ENCODE measurements at places on chromosomes 3 and 15.

- DNase-seq, result no peak
These were observed at the start of gene CPA3 for GRCh38 chr3:148865049-148865448. Gene CPA3 (plus strand): TSS chr3:148865296. CDS start chr3:148865308, 12 bp downstream.

GRCh38 chr3:72227486-72228070 is 442.6 kb upstream of the PROK2 start:
- no peak for DNase-seq

GRCh38 chr3:158134363-158134762 is 24.5 kb downstream of the RSRC1 start:
- no peak for DNase-seq

GRCh38 chr3:31079689-31080088 is 185.2 kb upstream of the GADL1 start:
- no peak for DNase-seq

DNA sequence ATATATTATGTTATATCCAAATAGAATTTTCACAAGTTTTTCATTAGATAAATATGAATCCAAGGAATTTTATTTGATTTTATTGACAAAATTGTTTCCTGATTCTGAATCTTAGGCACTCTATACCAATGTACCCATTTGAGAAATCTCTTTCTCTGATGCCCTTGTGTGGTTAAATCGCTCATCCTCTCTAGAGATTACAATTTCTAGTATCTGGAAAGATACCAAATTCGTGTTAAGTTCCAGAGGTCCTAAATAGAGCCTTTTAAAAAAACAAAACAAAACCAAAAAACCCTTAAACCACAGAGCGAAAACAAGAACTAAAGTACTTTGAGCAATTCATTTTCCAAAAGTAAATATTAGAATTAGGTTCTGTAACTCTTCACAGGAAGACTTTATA is 20.0 kb downstream of the SATB1 start:
- DNase-seq, result no peak

- DNase-seq, result no peak
These were observed 18.5 kb downstream of the MINAR1 start for GRCh38 chr15:79450648-79451047.

GRCh38 chr3:174169736-174170135 is 689.4 kb upstream of the NAALADL2 start:
- DNase-seq, result no peak

GRCh38 chr15:68387381-68388143 is 44.4 kb downstream of the ITGA11 start:
- no peak for DNase-seq

GRCh38 chr15:100529556-100529955 is 806 bp upstream of the CERS3 start:
- DNase-seq, result no peak

DNA sequence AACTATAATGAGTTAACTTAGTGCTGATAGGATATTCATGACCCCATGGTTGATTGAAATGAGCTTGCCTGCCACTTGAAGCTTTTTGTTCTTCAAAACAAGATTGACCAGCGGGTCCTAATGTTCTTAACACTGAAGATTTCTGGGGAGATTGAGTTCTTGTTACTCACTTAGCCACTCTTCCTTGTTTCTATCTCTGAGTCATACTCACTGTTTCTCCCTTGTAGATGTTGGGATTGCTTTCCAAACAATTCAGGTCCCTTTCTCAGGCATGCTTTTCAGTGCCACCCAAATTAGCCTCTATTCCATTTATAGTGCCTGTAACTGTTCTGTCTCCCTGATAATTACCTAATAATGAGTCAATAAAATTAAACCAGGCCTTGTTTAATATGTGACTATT is 517.0 kb downstream of the SQOR start:
- DNase-seq, result no peak

GRCh38 chr15:35953424-35953823 is 407.5 kb upstream of the DPH6 start:
- no peak for DNase-seq

- DNase-seq, result no peak
These were observed 69.2 kb downstream of the GOLGA8B start for GRCh38 chr15:34514251-34514670.

- no peak for DNase-seq
These were observed 17.6 kb downstream of the GPR87 start for GRCh38 chr3:151299006-151299405.

- no peak for DNase-seq
These were observed 1151.3 kb upstream of the CADM2 start for GRCh38 chr3:83807511-83807910.

- DNase-seq, result no peak
These were observed 362.8 kb upstream of the RGMA start for GRCh38 chr15:93451822-93452221.

DNA sequence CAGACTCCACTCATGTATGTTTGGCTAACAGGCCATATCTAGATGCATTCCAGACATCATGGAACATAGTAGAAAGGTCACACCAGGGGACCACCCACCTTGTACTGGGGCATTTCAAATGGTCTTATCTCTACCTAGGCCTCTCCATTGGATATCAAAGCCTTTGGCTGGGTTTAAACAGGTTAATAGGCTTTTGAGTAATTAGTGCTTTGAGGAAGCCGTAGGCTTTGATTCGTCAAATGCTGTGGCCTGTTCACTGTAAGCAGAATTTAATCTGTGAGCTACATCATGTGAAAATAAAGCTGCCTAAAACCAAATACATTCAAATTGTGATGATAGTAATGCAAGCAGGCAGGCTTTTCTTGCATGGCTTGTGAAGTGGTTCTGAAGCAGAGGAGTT is 129.5 kb downstream of the ST8SIA2 start:
- no peak for DNase-seq

DNA sequence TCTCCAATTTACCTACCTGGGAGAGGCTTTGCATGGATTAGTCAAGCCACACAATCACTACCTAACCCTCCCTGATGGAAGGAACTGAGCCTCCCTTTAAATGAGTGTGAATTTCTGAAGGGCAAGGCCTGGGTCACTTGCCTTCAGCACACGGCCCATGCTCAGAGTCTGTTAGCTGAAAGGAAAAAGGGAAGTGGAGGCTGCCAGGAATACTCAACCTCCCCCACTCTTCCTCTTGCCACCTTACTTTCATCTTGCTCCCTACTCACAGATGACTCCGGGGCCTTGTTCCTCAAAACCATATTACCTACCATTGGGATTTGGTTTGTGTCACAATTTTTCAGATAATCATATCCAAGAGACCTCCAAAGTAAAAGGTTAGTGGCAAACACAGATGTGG is 220.0 kb downstream of the ABHD5 start:
- no peak for DNase-seq

GRCh38 chr3:98791341-98792325 is 28.5 kb downstream of the ST3GAL6 start:
- DNase-seq, result no peak

DNA sequence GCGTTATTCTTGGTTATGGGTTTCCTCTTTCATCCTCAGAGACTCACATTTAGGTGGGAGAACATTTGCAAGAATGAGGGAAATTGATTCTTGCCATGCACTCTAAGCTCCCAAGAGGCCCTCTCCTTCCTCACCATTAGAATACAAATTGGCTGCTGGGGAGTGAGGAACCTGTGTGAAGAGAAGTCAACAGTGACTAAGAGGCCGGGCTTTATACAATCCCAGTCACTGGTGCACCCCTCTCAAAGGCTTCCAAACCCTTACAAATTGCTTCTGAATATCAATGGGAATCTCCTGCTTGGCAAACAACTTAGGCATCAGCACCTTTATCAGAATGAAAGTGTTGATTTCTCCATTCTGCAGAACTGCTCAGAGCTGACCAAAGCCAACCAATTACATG is 16.5 kb upstream of the RGMA start:
- no peak for DNase-seq

DNA sequence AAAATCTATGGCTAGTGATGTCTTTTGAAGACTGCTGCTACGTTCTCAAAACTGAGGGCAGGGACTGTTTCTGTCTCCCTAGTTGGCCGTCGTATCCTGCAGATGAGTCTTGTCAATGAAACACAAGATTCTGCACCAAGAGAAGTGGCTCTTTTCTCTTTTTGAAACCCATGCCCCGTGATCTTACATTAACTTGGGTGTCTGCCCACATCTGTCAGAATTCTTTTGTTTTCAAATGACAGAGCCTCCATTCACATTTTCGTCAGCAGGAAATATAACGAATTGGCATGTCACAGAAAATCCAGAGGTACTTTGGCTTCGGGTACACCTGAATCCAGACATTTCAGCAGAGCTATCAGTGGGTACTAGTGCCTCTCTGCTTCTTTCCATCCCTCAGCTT is 331.3 kb upstream of the PROK2 start:
- DNase-seq, result no peak

DNA sequence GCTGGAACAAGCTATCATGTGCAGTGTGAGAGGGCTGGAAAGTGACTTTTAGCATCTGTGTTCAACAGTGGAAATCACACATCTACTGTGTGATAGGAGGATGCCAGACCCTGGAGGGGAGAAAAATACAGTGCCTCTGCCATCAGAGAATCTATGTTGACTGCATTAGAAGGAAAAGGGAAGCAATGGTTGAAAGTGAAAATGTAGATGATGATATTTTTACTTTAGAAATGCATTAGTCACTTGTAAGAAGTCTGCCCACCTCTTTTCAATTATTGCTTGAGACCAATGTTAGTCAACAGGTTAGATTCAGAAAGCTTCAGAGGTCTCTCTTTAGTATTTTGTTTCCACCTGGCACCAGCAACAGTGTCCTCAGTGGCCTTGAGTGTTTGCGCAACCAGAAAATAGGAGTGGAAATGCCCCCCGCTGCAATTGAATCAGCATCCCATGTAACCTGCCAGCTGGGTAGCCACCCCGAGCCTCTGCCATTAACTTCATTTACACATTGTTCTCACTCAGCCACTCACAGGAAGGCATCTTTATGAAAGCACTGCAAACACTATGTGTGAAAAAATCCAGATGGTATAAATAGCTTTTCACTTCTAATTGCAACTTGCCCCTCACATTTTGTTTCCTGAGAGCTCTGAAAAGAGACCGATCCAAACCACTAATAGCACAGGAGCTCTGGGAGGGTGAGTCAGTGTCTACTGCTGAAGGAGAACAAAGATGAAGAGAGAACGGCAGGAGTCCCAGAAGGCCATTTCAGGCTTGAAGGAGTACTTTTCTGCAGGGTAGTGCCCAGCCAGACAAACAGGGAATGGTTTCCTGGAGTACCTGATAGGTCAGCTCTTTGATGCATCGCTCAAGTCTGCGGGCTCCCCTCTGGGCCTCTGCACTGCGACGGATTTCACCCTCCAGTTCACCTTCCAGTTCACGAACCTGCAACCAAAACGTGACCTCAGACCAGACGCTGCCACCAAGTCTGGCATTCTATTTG is 92.1 kb downstream of the HHLA2 start:
- DNase-seq, result no peak

DNA sequence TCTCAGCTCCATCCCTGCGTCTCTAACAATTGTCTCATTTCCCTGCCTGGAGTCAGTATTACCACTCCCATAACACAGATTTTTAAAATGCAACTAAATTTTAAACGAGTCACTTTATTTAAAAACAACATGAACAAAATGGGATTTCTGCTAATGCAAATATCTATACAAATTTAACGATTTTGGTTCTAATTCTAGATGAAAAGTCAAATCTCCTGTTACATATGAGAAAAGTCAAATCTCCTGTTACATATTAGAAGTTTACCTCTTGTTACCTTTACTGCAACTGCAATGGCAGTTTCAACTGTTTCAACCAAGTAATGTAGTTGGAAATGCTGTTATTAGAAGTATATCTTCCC is 578 bp upstream of the RPL39L start:
- no peak for DNase-seq

- DNase-seq, result no peak
These were observed 90.0 kb downstream of the FSIP1 start for GRCh38 chr15:39692356-39693327.

GRCh38 chr15:89439764-89440163 is 56.6 kb downstream of the RHCG start:
- DNase-seq, result no peak

DNA sequence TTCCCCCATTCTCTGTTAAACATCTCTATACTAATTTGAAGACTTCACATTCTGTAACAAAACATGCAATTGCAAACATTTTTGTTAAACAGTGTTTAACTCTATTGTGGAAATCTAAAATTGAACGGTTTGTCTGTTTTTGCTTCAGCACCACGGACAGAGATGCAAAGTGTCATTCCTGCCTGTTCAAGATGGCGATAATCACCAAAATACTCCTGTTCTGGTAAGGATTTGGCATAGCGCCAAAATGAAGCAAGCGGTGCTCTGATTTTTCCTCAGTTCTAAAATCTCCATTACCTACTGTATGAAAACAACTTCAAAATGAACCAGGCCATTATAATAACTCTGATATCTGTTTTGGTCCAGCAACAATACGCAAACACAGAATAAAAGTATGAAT is 129.7 kb upstream of the TUSC7 start:
- DNase-seq, result no peak

- DNase-seq, result no peak
These were observed 27.9 kb downstream of the FBN1 start for GRCh38 chr15:48617619-48618018.

GRCh38 chr3:39971559-39972031 is 162.2 kb downstream of the MYRIP start:
- no peak for DNase-seq

Data from activated T-helper 1 cell treated with Interleukin-2 at 50 U/mL for 16 hours (primary cell).